H9 (cell line): ENCODE measurements at places on chromosomes 2 and 18.
A peak's percentile ranks its signal among the peaks of the same experiment; 100 is the strongest.

DNA sequence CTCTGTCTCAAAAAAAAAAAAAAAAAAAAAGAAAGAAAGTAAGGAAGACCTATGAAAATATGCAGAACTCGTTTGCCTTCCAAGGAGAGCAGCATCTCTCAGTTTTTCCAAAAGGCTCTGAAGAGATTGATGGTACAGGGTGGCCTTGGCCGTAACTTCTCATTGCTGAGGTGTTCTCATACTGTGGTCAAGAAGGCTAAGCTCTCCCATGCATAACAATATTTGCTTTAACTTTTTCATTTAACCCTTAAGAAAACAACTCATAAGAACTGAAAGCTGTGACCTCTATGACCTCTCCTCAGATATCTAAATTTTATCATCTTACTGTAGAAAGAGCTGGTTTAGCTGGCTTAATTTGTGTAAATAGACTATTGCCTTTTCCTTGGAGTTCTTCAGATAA, 37.1 kb upstream of the GATA6 start:
- DNase-seq: no peak
- no peak overlapping the region for H3K4me3 ChIP-seq
- no peaks in the 10 kb centered on the region for H3K27me3 ChIP-seq
- no peaks in the 10 kb centered on the region; the same call in 2 of the 3 replicates for H3K36me3 ChIP-seq
- H3K27ac ChIP-seq: no peak overlapping the region
- H3K4me1 ChIP-seq: no peaks in the 10 kb centered on the region

DNA sequence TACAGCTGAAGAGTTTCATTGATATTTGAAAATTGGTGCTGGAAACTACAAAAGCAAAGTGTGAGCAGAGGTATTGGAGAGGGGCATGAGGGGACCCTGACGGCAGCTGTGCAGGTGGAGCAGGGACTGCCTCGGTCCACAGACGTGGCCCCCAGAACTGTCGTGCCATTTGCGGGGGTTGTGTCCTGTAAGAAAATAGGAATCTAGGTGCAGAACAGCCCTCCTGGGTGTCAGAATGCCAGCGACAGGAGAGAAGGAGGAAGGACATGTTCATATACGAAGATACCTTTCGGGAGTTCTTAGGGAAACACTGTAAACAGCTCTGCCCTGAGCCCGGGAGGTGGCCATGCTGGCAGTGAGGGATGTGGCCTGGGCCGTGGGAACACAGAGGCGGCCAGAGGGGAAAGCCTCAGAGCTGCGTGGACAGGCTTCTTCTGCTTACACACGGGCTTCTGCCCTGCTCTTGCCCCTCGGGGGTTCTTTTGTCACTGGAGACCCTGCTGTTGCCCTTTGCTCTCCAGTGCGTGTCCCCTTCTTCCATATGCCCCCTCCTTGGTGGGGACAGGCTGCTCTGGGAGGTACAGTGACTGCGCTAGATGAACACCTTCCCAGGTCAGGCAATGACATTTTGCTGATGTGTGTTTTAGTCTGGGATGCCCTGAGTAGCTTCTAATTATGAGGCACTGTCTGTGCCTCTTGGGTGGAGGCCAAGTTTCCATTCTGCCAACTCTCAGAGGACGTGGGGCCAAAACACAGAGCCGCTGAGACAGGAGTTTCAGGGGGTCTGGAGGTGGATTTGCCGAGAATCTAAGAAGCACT, 81.9 kb upstream of the TXNDC2 start:
- H3K4me1 ChIP-seq: peaks cover 10% of the 10 kb centered on the region; the same call in 1 of the 2 replicates
- H3K27me3 ChIP-seq: no peaks in the 10 kb centered on the region
- peaks cover 12% of the 10 kb centered on the region for H3K36me3 ChIP-seq
- H3K4me3 ChIP-seq: peak overlapping the region; percentile 66; the same call in 2 of the 3 replicates
- DNase-seq: peak; percentile 44
- no peak overlapping the region for H3K27ac ChIP-seq

DNA sequence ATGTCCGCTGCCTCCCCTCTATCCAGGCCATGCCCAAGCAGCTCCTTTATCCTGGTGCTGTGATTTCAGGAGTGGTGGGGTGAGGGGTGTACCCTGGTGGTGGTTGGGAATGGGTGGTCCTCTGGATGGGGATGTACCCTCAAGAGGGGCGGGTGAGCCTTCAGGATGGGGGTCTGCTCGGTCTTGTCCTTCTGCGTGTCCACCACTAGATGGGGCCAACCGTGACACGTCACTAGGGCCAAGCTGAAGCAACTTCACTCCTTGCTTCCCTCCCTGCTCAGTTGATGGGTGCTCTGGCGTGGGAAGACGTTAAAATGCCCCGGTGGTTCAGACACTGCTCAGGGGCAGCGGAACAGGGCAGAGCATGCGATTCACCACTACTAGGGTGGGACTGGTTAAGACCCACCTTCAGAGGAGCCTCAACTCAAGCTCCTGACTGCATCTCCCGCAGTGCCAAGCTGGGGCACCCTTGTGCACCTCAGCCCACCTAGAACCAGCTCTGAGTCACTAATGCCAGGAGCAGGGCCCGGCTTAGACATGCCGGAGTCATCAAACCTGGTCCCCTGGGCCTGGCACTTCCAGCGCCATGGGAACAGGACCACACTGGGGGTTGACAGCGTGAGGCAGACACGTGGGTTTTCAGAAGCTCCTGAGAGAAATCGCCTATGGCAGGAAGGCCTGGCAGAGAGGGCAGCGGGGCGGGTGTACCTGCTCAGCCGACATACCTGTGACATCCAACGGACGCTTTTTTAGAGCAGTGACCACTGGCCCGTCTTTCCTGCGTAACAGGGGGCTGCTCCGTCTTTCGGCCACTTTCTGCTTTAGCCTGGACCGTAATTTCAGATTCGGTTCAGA, 256.7 kb downstream of the HDAC4 start:
- no peaks in the 10 kb centered on the region for H3K27me3 ChIP-seq
- DNase-seq: peak; percentile 68
- H3K27ac ChIP-seq: no peak overlapping the region
- H3K36me3 ChIP-seq: peaks cover 55% of the 10 kb centered on the region

- H3K27ac ChIP-seq: no peak overlapping the region
- peaks cover 47% of the 10 kb centered on the region for H3K36me3 ChIP-seq
- H3K27me3 ChIP-seq: no peaks in the 10 kb centered on the region
- H3K4me1 ChIP-seq: no peaks in the 10 kb centered on the region
- no peak overlapping the region for H3K4me3 ChIP-seq
Observed at GRCh38 chr2:36478999-36479398, 119.0 kb downstream of the FEZ2 start.

DNA sequence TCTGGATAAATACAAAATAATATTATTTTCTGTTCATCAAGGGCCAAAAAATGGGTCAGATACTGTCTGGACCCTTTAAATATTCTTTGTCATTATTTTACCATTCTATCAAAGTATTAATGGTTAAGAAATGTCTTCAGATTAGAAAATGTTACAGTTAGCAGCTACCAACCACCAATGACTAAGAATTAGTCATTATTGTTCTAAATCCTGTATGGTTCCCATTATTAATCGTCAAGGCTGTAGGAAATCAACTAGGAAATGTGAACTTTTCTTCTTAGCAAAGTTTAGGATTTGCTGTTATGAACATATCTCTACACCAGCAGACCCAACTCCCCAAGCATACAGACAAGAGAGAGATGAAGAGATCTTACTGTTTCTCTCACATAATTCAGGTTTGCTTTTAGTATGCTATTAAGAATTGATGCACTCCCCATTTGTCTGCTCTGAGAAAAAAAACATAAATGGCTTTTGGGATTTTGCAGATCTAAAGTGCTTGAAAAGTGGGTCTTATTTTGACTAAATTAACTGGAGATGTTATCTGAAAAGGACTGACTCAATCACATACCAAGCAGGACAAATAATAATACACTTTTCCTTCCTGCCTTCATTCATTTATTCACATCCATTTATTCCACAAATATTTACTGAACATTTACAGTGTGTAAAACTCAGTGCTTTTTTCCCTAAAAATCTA, 147.7 kb downstream of the PPP1R1C start:
- H3K4me1 ChIP-seq: no peaks in the 10 kb centered on the region
- H3K4me3 ChIP-seq: no peak overlapping the region
- H3K27me3 ChIP-seq: no peaks in the 10 kb centered on the region
- no peak overlapping the region for H3K27ac ChIP-seq
- no peak for DNase-seq

- peak overlapping the region; percentile 75 for H3K4me3 ChIP-seq
- no peaks in the 10 kb centered on the region for H3K36me3 ChIP-seq
- peak; percentile 71 for DNase-seq
- H3K27me3 ChIP-seq: no peaks in the 10 kb centered on the region
Observed at GRCh38 chr2:27085673-27086089, 891 bp upstream of the KHK start.

GRCh38 chr2:144219979-144220378, 299.9 kb downstream of the ZEB2 start:
- no peaks in the 10 kb centered on the region for H3K4me1 ChIP-seq
- DNase-seq: no peak
- H3K27me3 ChIP-seq: no peaks in the 10 kb centered on the region
- no peak overlapping the region for H3K27ac ChIP-seq
- no peak overlapping the region for H3K4me3 ChIP-seq

- DNase-seq: no peak
- H3K27me3 ChIP-seq: no peaks in the 10 kb centered on the region
- H3K27ac ChIP-seq: no peak overlapping the region
- peak overlapping the region; percentile 93 for H3K4me3 ChIP-seq
Observed at GRCh38 chr2:149587950-149588487, 444 bp upstream of the MMADHC start.

DNA sequence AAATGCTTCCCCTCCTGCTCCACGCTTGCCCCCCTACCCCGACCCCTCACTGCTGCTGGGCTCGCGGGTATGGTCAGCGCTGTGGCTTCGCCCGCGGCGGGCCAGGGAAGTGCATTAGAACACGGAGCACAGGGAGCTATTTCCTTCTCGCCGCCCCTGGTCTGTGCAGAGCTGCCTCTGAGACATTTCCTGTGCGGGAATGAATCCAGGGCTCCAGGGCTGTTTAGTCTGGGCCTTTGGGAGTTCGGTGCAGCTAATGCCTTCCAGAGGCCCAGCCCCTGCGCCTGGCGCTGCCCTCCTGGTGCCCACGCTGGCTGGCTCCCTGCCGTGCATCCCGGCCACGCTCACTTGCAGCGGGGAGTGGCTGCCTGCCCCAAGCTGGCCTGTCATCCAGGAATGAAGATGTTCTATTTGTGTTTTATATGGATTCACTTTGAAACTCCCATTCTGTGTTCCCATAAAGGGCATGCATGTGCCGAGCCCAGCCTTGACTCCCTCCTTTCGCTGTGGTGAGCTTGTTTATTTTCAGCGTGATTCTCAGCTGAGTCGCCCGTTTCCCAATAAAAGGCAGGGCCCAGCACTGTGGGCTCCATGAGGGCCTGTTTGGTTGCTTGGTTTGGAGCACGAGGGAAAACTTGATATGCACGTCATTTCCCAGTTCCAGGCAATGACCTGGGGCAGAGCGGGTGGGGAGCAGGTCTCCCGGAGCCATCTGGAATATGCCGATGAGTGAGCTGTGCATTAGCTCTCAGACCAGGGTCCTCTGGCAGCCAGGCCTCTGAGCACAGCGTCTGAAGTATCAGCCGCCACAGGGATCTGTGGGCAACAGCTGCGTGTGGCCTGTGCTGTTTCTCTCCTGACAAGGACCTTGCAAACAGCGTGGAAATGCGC, 42.7 kb downstream of the SH3RF3 start:
- H3K4me3 ChIP-seq: no peak overlapping the region
- H3K4me1 ChIP-seq: no peaks in the 10 kb centered on the region; the same call in 1 of the 2 replicates
- H3K27ac ChIP-seq: no peak overlapping the region
- 0 out of 2 replicates have a peak, but pooled peaks cover 4% of the 10 kb centered on the region for H3K36me3 ChIP-seq
- DNase-seq: no peak
- H3K27me3 ChIP-seq: no peaks in the 10 kb centered on the region

GRCh38 chr2:25615386-25615785, 58.0 kb downstream of the DTNB start:
- no peaks in the 10 kb centered on the region for H3K27me3 ChIP-seq
- no peak overlapping the region for H3K27ac ChIP-seq

DNA sequence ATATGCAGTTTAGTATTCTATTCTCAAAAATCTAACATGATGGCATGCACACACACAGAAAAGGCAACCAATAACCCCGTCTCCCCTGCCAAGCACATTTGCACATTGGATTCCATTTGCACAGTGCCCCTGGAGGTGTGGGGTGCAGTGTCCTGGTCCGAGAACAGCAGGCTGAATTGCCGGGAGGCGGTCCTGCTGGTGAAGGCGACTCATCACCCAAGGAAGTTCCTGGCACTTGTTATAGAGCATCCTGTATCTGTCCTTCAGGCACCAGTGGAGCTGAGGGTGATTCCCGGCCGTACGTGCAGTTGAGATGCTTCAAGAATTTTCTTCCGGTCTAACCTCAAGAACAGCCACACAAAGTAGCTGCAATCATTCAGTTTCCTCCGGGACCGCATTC, 73.0 kb upstream of the RAB12 start:
- no peak overlapping the region for H3K27ac ChIP-seq
- H3K4me3 ChIP-seq: no peak overlapping the region
- no peaks in the 10 kb centered on the region for H3K27me3 ChIP-seq
- no peak for DNase-seq

GRCh38 chr2:219560037-219560892, 11.1 kb downstream of the OBSL1 start:
- H3K27me3 ChIP-seq: no peaks in the 10 kb centered on the region
- peak overlapping the region; percentile 47; the same call in 2 of the 3 replicates for H3K4me3 ChIP-seq
- H3K27ac ChIP-seq: no peak overlapping the region
- H3K4me1 ChIP-seq: peaks cover 24% of the 10 kb centered on the region; the same call in 1 of the 2 replicates

- no peak overlapping the region for H3K27ac ChIP-seq
- no peaks in the 10 kb centered on the region for H3K36me3 ChIP-seq
- DNase-seq: no peak
- no peaks in the 10 kb centered on the region for H3K27me3 ChIP-seq
- H3K4me3 ChIP-seq: no peak overlapping the region
Observed at GRCh38 chr2:214019973-214020345, 390.9 kb upstream of the VWC2L start.

GRCh38 chr2:88214631-88215030, 44.5 kb downstream of the THNSL2 start:
- H3K27me3 ChIP-seq: peaks cover 2% of the 10 kb centered on the region; the same call in 1 of the 2 replicates
- H3K36me3 ChIP-seq: no peaks in the 10 kb centered on the region
- H3K4me1 ChIP-seq: peaks cover 7% of the 10 kb centered on the region
- no peak overlapping the region for H3K4me3 ChIP-seq
- peak; percentile 3 for DNase-seq

DNA sequence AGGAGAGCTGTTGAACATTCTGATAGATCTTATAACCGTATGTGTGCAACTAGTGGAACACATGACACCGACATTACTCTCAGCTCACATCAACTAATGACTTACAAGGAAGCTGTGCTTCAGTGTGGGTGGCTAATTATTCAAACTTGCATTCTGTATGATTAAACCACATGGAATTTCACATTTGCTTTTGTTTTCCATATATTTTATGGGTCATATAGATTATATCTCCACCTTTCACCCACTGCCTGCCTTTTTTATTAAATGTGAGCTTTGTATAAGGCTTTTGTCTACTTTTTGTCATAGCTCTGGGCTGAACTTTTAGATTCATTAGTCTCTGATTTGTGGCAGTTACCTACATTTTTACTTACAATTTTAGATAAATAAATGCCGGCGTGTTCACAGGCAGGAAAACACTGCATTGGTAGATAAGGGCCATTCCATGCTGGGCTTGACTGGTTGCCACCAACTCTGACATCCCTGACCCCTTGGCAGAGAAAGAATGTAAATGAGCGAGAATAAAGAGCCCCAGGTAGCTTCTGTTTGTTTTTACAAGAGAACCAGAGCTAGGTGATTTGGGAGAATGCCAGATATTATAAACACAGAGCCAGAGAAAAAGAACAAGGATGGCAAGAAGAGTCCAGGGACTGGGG, 35.7 kb downstream of the LYPD6 start:
- H3K27me3 ChIP-seq: no peaks in the 10 kb centered on the region
- DNase-seq: no peak
- peaks cover 20% of the 10 kb centered on the region for H3K36me3 ChIP-seq
- no peak overlapping the region for H3K27ac ChIP-seq
- H3K4me1 ChIP-seq: peaks cover 2% of the 10 kb centered on the region; the same call in 1 of the 2 replicates
